Activated CD8-positive, alpha-beta memory T cell treated with anti-CD3 and anti-CD28 coated beads for 48 hours (primary cell): ENCODE measurements at places on chromosomes 3 and 15.

GRCh38 chr3:193909387-193909786 lies 226.6 kb upstream of the HES1 start:
- DNase-seq = no peak

DNA sequence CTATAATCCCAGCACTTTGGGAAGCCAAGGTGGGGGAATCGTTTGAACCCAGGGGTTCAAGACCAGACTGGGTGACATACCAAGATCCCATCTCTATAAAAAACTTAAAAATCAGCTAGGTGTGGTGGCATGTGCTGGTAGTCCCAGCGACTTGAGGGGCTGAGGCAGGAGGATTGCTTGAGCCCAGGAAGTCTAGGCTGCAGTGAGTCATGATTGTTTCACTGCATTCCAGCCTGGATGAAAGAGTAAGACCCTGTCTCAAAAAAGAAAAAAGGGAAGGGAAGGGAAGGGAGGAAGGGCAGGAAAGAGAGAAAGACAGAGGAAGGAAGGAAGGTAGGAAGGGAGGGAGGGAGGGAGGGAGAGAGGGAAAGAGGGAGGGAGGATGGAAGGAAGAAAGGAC lies 133.7 kb upstream of the LRRN1 start:
- DNase-seq = no peak

DNA sequence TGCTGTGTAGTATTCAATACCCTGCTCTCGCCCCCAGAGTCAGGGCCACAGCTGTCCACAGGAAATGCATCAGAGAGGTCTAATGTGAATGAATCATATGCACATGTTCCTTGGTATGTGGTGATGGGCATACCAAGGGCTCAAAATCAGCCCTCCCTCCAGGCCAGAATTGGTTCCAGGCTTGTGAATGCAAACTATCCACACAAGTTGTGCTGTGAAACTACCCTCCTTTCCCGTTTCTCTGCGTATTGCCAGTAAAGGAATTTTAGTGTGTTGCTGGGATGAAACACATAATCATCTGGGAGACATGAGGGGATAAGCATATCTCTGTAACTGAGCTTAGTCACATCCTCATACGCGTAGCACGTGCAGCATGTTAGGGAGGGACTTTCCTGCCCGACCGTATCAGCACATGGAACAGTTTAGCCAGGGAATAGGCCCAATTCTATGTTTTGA lies 9.2 kb upstream of the MME start:
- no peak for DNase-seq

DNA sequence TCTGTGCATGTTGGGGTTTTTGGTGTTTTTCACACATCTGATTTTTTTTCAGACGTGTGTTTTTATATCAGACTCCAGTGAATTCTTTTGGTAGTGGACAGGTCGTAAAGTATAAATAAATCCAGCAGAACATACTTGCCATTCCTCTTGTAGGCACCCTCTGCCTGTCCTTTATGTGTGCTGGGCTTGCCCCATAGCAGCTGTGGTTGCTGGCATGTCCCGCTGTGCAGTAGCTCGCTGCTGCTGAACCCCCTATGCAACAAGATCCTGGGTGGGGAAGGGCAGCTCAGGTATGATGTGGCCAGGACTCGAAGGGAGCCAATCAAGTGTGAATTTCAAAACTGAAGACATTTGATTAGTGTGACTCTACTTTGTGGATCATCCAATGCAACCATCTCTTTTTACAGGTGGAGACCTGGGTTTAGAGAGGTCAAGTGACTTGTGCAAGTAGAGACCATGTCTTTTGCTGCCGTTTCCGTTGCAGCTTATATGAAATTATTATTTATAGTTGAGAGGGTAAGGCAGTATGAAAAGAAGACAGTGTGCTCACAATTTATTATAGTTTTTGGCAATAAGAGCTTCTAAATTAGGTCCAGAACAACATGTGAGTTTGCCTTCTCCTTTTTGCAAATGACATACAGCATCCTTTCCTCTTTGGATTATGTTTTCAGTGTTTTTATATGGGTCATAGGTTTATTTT lies 350.8 kb upstream of the C2CD4B start:
- DNase-seq = no peak

DNA sequence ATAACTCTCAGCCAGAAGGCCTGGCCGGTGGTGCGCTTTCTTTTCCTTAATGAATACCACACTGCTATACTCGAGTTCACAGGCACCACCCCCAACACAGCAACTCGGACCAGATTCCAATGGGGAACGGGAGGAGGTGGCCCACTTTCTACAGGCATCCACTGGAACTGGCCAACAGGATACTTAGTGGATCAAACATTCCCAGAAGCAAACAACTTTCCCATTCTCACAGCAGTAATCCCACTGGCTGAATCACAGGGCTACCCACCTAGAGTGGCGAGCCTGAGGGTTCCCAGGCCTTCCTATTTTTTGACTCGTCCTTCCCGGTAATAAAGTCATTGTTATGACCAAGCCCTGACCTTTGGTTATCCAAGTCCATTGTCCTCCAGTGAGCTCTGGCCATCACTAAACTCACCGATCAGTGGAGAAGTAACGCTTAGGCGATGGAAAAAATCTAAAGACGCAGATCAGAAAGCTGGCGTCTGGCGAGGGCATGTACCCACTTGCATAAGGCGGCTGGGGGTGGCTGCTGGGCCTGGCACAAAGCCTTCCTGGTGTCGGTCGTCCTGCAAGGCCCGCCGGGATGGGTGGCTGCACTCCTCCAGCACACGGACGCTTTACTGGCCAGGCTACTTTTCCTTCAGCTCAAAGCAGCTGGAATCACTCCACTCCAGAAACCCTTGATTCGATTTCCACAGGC lies 1.2 kb downstream of the EOGT start:
- no peak for DNase-seq

DNA sequence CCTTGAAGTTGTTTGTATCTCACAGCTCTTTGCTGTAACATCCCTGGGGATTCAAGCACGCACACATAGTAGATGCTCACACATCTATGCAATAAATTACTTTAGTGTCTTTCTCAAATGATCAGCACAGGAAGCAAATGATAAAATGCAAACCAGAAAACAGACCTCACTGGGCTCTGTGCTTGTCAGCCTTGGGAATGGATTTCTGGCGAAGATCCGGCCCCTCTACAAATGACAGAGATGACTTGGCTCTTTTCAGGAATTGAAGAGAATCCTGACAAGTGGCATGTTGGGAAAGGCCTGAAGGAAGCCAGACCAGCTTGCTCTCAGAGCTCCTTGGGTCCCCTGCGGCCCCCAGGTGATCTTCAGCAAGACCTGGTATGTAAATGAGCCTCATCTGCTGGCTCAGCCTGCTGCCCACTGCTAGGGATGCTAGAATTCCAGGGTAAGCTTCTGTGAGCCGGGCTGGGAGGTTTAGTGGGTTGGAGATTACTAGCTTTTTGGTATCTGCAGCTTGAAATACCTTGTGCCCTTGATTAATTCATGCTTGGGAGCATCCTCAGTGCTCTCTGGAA lies 54.1 kb downstream of the LPP start:
- no peak for DNase-seq

DNA sequence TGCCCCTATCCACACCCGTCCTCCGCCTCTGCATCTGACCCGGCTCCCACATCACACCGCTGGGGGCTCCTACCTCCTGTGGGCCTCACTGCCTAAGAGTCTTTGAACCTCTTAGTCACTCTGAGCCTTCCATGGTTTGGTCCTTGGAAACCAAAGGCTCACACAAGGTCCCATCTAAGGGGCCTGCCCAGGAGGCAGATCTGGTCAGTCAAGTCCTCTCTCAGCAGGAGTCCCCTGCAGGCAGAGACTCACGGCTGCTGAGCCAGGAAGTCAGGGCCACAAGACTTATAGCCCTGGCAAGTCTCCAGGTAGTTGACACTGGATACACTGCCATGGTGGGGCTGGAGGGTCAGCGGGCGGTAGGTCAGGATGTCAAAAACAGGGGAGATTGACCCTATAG lies 31.2 kb upstream of the ALDH1L1 start:
- DNase-seq = no peak

DNA sequence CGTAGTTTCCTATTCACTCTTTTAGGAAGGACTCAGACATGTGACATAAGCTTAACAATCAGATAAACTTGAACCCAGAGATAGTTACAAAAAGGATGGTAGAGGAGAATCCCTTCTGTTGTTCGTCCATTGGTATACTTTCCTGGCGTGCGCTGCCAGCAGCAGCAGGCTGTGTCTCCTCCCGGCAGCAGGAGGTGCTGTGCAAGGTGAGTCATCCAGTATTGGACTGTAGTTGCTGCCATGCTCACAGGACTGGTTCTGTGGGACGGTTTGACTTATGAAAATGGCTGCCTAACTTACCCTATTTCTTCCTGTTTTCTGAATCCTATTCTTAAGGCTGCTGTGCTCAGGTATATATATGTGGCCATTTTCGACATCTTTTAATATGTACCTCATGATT lies 253.4 kb upstream of the LRRC3B start:
- DNase-seq = no peak

DNA sequence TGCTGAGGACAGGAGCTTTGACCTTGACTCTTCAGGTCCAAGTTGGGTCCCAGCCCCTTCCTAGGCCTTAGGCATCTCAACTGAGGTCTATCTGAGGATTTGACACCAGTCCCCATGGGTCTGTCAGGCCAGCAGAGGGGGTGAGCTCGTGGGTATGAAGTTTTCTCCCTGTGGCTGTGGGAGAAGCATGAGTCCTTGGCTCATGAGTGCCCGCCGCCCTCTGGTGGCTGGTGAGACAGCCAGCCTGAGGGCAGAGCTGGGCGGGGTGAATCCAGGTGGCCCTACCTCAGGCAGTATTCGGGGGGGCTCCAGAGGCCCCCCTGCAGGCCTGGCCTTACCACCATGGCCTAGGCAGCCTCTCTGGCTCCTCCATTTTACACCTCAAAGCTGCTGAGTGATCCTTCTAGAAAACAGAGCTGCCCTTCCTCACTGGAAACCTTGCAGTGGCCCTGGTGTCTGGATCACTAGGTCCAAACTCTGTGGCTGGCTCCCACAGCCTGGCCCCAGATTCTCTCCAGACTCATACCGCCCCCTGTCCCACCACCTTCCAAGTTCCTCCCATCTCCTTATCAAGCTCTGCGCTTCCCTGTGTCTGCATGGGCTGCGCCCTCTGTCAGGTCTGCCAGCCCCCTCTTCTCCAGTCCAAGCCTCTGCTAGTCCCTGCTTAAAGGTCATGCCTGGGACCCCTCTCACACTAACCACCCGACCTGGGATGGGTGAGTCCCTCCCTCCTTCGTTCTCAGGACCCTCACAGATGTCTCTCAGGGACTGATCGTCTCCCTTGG lies 16.1 kb downstream of the SH2D7 start:
- DNase-seq = peak; percentile 65

- no peak for DNase-seq
Measured at GRCh38 chr3:181250714-181251113, 261.2 kb upstream of the DNAJC19 start.

GRCh38 chr3:69178082-69178481 lies 55.7 kb upstream of the LMOD3 start:
- DNase-seq = no peak
